Ovary (tissue), 10 donors: ENCODE measurements at places on chromosomes 6 and 20. TPM values are rescaled to one million over a fixed set of nuclear protein-coding genes. Genes with fewer than 3 reads are reported as not detected.
A peak's percentile ranks its signal among the peaks of the same experiment; 100 is the strongest.

Gene CENPQ
- 4.7 TPM for polyA plus RNA-seq

GRCh38 chr20:17488916-17489600 is 42.1 kb downstream of the BFSP1 start:
- DNase-seq, result no peak
- no peaks in the 10 kb centered on the region for H3K4me1 ChIP-seq
- H3K4me3 ChIP-seq, result no peak overlapping the region
- no peaks in the 10 kb centered on the region for H3K27me3 ChIP-seq

GRCh38 chr6:124881898-124882578 is 80.2 kb upstream of the RNF217 start:
- H3K36me3 ChIP-seq, result no peaks in the 10 kb centered on the region
- no peak for DNase-seq
- no peaks in the 10 kb centered on the region for H3K4me1 ChIP-seq
- no peak overlapping the region for H3K4me3 ChIP-seq
- no peaks in the 10 kb centered on the region for H3K27me3 ChIP-seq

- DNase-seq, result no peak
- H3K4me1 ChIP-seq, result no peaks in the 10 kb centered on the region
- H3K27ac ChIP-seq, result no peak overlapping the region
- H3K36me3 ChIP-seq, result no peaks in the 10 kb centered on the region
- no peaks in the 10 kb centered on the region for H3K27me3 ChIP-seq
- no peak overlapping the region for H3K4me3 ChIP-seq
These were observed 14.2 kb downstream of the NHSL1 start for GRCh38 chr6:138485005-138485545.

GRCh38 chr6:112268019-112268418 is 13.7 kb upstream of the LAMA4 start:
- no peak overlapping the region for H3K4me3 ChIP-seq
- peak overlapping the region; percentile 25 for H3K27ac ChIP-seq
- peaks cover 1% of the 10 kb centered on the region for H3K4me1 ChIP-seq
- H3K36me3 ChIP-seq, result no peaks in the 10 kb centered on the region

GRCh38 chr6:6348256-6348655 is 27.8 kb upstream of the F13A1 start:
- H3K36me3 ChIP-seq, result no peaks in the 10 kb centered on the region
- no peak overlapping the region for H3K4me3 ChIP-seq
- no peaks in the 10 kb centered on the region for H3K4me1 ChIP-seq
- DNase-seq, result no peak
- no peaks in the 10 kb centered on the region for H3K27me3 ChIP-seq

DNA sequence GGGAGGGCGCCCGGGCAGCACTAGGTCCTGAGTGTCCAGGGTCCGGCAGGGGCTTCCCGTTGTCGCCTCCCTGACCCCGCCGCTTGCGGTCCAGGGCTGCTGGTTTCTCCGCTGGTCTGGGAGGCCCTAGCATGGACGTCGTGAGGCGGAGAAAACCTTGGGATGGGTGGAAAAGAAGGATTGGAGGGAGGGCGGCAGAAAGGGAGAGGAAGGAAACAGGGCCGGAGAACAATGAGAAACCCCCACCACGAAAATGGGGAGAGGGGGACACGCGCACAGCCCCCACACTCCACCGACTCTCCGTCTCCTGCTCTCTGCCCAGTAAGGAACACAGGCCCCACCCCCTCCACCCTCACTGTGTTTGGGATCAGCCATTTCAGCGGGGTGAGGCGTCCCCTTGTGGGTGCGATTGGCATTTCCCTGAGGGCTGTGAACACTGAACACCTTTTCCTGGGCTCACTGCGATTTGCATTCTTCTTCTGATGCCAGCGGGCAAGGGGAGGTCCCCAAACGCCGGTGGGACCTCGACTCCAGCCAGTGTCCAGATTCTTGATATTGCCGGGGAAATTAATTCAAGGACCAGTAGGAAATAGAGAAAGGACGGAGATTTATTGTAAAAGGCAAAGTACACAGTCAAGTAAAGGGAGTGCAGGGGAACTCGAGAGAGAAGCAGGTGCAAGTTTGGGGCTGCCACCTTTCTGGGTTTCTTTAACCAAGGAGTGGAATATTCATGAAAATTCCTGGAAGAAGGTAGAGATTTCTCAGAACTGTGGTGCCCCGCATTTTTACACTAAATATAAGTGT is 3.3 kb upstream of the RAET1G start:
- no peaks in the 10 kb centered on the region for H3K27me3 ChIP-seq
- H3K27ac ChIP-seq, result peak overlapping the region; percentile 2
- DNase-seq, result peak; percentile 93
